Mesothelial cell of epicardium (in vitro differentiated cells): ENCODE measurements at places on chromosomes 7 and 10. TPM values are rescaled to one million over a fixed set of nuclear protein-coding genes. Genes with fewer than 3 reads are reported as not detected.

- H3K27me3 ChIP-seq = peaks cover 7% of the 10 kb centered on the region
- no peak overlapping the region for H3K27ac ChIP-seq
Observed at GRCh38 chr10:43843321-43844101, 194.8 kb upstream of the ZNF32 start.

GRCh38 chr10:124325998-124326636 is 92.6 kb downstream of the OAT start:
- peaks cover 12% of the 10 kb centered on the region for H3K4me1 ChIP-seq
- no peak overlapping the region for H3K27ac ChIP-seq
- no peak for DNase-seq

GRCh38 chr10:100970914-100971811 is 1.9 kb downstream of the SEMA4G start:
- no peak overlapping the region for H3K27ac ChIP-seq
- H3K36me3 ChIP-seq = no peaks in the 10 kb centered on the region

DNA sequence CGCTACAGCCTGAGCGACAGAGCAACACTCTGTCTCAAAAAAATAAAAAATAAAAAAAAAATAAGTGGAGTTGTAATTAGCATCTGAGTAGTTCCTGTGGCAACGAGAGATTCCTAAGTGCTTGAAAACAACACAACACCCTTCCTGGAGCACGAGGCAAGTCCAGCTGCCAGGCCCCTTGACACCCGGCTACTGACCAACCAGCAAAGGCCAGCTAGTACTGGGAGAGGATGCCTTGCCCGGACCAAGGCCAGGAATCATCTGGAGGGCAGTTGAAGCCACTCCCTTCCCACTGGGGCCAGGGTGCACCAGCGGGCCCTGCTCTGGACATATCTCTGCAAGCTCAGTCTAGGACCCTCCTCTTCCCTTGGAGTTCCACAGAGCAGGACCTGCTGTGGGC is 536 bp downstream of the C10orf105 start:
- no peaks in the 10 kb centered on the region for H3K36me3 ChIP-seq
- H3K27me3 ChIP-seq = no peaks in the 10 kb centered on the region

- peaks cover 26% of the 10 kb centered on the region for H3K4me1 ChIP-seq
Observed at GRCh38 chr7:100607111-100607510, 4.9 kb downstream of the PCOLCE start.

GRCh38 chr7:109694149-109695071 is 1124.7 kb downstream of the DNAJB9 start:
- H3K27me3 ChIP-seq = no peaks in the 10 kb centered on the region
- H3K27ac ChIP-seq = no peak overlapping the region
- no peak overlapping the region for H3K4me3 ChIP-seq
- H3K36me3 ChIP-seq = peaks cover 23% of the 10 kb centered on the region
- H3K4me1 ChIP-seq = no peaks in the 10 kb centered on the region

DNA sequence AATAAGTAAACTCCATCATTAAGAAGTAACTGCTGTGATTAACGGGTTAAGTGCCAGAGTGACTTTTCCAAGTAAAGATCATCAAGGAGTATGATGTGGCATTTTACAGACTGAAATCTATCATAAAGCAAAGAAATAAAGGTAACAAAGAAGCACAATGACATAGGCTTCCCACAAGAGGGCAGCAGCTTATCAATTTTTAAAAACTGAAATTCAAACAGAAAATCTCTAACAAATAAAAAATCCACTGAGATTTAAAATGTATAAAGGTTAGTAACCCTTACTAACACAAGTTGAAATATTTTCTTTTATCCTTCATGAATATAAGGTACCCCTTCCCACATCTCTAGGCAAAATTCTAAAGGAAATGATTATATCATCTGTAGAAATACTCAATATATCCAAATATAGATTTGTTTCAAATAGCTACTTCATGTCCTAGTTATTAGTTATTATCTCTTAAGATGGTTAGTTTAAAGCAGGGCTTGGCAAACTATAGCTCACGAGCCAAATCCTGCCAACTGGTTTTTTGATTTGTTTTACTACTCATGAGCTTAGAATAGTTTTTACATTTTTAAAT is 29.2 kb downstream of the FAM3C start:
- H3K4me3 ChIP-seq = no peak overlapping the region
- DNase-seq = no peak
- no peaks in the 10 kb centered on the region for H3K27me3 ChIP-seq
- H3K27ac ChIP-seq = peak overlapping the region; percentile 30
- peaks cover 40% of the 10 kb centered on the region for H3K4me1 ChIP-seq

- H3K4me1 ChIP-seq = no peaks in the 10 kb centered on the region
- no peak overlapping the region for H3K4me3 ChIP-seq
- DNase-seq = no peak
Observed at GRCh38 chr7:885261-885892, 9.0 kb downstream of the GET4 start.

Gene MBLAC1
- 2.9 to 3.5 TPM (median 2.9 TPM) in 3 replicates for total RNA-seq

GRCh38 chr10:36759141-36759805 is 366.1 kb upstream of the ANKRD30A start:
- H3K4me1 ChIP-seq = peaks cover 7% of the 10 kb centered on the region
- H3K27me3 ChIP-seq = no peaks in the 10 kb centered on the region
- no peak for DNase-seq
- H3K27ac ChIP-seq = no peak overlapping the region
- no peaks in the 10 kb centered on the region for H3K36me3 ChIP-seq
